ENCODE measurements at places on chromosomes 6 and 20. TPM values are rescaled to one million over a fixed set of nuclear protein-coding genes. Genes with fewer than 3 reads are reported as not detected.

GRCh38 chr20:57612436-57612835 lies 7.8 kb downstream of the ZBP1 start:
- H3K4me3 ChIP-seq: no peak overlapping the region
- no peaks in the 10 kb centered on the region for H3K36me3 ChIP-seq
- H3K27me3 ChIP-seq: no peaks in the 10 kb centered on the region
- DNase-seq: no peak
- H3K27ac ChIP-seq: no peak overlapping the region

GSTA3 gene
- 0.32 TPM for total RNA-seq

TREM2 gene
- not detected for total RNA-seq

- H3K27ac ChIP-seq: peak overlapping the region; percentile 93
- peak; percentile 86 for DNase-seq
- H3K36me3 ChIP-seq: no peaks in the 10 kb centered on the region
- H3K4me3 ChIP-seq: peak overlapping the region; percentile 3
- H3K4me1 ChIP-seq: peaks cover 26% of the 10 kb centered on the region
These were observed 22.7 kb downstream of the HLA-A start for GRCh38 chr6:29964887-29965562.

GRCh38 chr20:18737140-18737539 lies 76.4 kb upstream of the SCP2D1 start:
- no peaks in the 10 kb centered on the region for H3K4me1 ChIP-seq
- no peaks in the 10 kb centered on the region for H3K27me3 ChIP-seq
- H3K36me3 ChIP-seq: no peaks in the 10 kb centered on the region
- H3K4me3 ChIP-seq: no peak overlapping the region
- no peak overlapping the region for H3K27ac ChIP-seq
- no peak for DNase-seq

DNA sequence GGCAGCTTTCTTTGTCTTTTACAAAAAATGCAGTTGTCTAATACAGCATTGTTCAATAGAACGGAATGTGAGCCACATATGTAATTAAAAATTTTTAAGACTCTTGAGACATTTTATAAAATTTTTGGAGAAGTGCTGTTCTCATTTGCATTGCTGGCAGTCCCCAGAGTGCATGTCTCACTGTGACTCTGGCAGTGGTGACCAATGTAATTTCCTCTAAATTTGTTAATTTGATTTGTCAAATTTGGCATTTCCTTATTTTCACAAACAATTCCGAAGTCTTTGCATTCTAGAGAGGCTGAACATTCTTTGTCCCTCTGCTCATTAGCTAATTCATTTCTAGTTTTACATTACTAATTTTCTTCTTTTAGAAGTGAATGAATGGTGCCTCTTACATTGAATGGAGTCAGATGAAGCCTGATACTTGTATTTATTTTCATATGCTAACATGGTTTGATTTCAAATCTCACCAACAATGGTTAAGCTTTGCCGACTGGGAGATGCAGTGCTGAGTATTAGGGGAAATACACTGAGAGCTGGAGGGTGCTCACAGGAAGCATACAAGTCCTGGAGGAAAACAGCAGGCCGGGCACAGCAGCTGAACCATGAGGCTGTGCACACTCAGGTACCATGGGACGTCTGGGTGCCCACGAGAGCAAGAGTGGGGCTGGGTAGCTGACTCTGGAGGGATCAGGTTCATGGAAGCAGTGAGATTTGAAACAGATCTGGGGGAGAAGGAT lies 68.5 kb upstream of the ARMC2 start:
- H3K27ac ChIP-seq: no peak overlapping the region
- no peak for DNase-seq
- no peaks in the 10 kb centered on the region for H3K4me1 ChIP-seq
- no peak overlapping the region for H3K4me3 ChIP-seq
- H3K36me3 ChIP-seq: no peaks in the 10 kb centered on the region
- peaks cover 68% of the 10 kb centered on the region for H3K27me3 ChIP-seq

- no peak for DNase-seq
- H3K4me3 ChIP-seq: no peak overlapping the region
- H3K4me1 ChIP-seq: peaks cover 18% of the 10 kb centered on the region
These were observed 13.6 kb downstream of the GLP1R start for GRCh38 chr6:39062014-39062740.

DNA sequence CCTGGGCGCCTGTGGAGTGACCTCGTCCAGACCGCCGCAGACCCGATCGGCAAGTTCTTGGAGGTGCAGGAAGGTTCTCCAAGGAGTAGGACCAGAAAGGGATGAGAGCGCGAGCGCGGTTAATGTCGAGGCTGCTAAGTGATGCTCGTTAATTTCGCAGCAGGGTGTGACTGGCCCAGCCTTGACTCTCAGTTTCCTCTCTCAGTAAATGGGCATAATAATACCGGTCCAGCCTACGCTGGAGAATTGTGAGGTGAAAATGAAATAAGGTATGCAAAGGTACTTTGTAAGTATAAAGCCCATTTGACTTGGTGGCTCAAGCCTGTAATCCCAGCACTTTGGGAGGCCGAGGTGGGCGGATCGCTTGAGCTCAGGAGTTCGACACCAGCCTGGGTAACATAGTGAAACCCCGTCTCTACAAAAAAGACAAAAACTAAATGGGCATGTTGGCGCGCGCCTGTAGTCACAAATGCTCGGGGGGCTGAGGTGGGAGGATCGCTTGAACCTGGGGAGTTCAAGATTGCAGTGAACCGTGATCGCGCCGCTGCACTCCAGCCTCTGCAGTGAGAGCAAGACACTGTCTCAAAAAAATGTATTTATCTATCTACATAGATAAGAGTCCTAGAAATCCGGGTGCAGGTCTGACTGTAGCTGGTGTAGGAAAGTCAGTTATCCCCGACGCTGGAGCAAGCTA lies 634 bp upstream of the BTBD9 start:
- no peak for DNase-seq
- peak overlapping the region; percentile 85 for H3K27ac ChIP-seq
- peak overlapping the region; percentile 63 for H3K4me3 ChIP-seq
- no peaks in the 10 kb centered on the region for H3K36me3 ChIP-seq

- H3K4me3 ChIP-seq: no peak overlapping the region
- no peak overlapping the region for H3K27ac ChIP-seq
- H3K4me1 ChIP-seq: no peaks in the 10 kb centered on the region
These were observed 39.4 kb downstream of the TOX2 start for GRCh38 chr20:43953919-43954592.

DNA sequence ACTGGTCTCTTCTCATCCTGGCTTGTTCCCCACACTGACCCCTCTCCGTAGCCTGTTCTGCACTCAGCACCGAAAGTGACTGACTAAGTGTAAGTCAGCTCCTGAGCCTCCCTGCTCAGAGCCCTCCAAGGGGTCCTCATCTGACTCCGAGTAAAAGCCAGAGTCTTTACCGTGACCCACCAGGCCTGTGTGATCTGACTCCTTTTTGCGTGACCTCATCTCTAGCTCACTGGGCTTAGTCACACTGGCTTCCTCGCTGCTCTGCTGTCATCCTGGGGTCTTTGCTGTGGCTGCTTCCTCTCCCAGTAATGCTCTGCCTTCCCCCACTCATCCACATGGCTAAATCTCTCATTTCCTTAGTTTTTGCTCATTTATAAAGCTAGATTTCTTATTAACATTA lies 116.6 kb downstream of the PLCB4 start:
- H3K27ac ChIP-seq: no peak overlapping the region
- no peaks in the 10 kb centered on the region for H3K27me3 ChIP-seq
- no peaks in the 10 kb centered on the region for H3K36me3 ChIP-seq
- H3K4me1 ChIP-seq: no peaks in the 10 kb centered on the region

DNA sequence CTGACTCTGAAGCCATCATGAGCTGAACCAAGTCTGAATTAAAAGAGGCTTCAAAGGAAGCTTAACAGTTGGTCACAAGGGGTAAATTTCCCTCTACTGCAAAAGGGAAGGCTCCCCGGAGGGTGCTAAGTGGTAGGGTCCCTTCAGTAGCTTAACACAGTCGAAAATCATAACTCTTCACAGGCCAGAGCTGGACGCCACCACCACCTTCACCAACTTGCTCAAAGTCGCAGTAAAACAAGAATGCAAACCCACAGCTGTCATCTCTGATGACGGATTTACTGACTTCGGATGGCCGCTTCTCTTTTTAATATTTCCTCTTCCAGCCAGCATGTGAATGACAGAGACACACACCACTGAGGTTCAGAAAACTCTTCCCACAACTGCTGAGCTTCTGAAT lies 144.7 kb upstream of the FBXL4 start:
- H3K27ac ChIP-seq: no peak overlapping the region
- no peak overlapping the region for H3K4me3 ChIP-seq
- no peaks in the 10 kb centered on the region for H3K36me3 ChIP-seq

DNA sequence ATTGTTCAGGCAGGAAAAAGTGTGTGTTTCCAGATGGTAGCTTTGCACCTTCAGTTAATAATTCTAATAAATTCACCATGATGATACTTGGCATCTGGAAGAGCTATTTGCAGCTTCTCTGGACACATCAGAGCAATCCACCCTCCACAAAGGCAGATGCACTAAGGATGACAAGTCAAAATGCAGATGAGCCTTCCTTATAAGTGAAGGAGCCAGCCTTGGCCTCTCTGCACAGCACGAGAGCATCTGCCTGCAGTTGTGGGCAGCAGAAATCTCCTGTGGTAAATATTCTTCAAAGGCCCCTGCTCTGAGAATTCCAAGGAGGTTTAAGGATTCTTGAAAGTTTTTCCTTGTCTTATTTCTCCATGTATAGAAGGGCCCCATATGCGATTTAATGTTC lies 6.9 kb upstream of the POM121L2 start:
- H3K36me3 ChIP-seq: no peaks in the 10 kb centered on the region
- DNase-seq: no peak
- H3K4me3 ChIP-seq: no peak overlapping the region
- H3K27me3 ChIP-seq: peaks cover 24% of the 10 kb centered on the region
- H3K4me1 ChIP-seq: no peaks in the 10 kb centered on the region

GRCh38 chr20:15379681-15380296 lies 1042.4 kb upstream of the FLRT3 start:
- DNase-seq: no peak
- H3K4me1 ChIP-seq: no peaks in the 10 kb centered on the region
- no peaks in the 10 kb centered on the region for H3K36me3 ChIP-seq

HLA-DPB1 gene
- total RNA-seq: 14.3 TPM

- no peak overlapping the region for H3K27ac ChIP-seq
- H3K36me3 ChIP-seq: no peaks in the 10 kb centered on the region
- no peaks in the 10 kb centered on the region for H3K27me3 ChIP-seq
These were observed 4.2 kb upstream of the EPHA7 start for GRCh38 chr6:93423542-93423941.

- H3K27ac ChIP-seq: no peak overlapping the region
- no peak overlapping the region for H3K4me3 ChIP-seq
- no peaks in the 10 kb centered on the region for H3K36me3 ChIP-seq
- H3K4me1 ChIP-seq: no peaks in the 10 kb centered on the region
- no peaks in the 10 kb centered on the region for H3K27me3 ChIP-seq
These were observed 41.4 kb downstream of the LAMP5 start for GRCh38 chr20:9555781-9556180.

GRCh38 chr6:42047790-42048405 lies 2.4 kb upstream of the TAF8 start:
- H3K4me3 ChIP-seq: peak overlapping the region; percentile 55
- H3K27ac ChIP-seq: no peak overlapping the region
- peaks cover 23% of the 10 kb centered on the region for H3K27me3 ChIP-seq
- H3K4me1 ChIP-seq: peaks cover 20% of the 10 kb centered on the region
- no peak for DNase-seq
- peaks cover 3% of the 10 kb centered on the region for H3K36me3 ChIP-seq
